T-helper 22 cell (primary cell): ENCODE measurements at places on chromosomes 12 and 14.

- no peak for DNase-seq
These were observed 113.6 kb upstream of the RAP1B start for GRCh38 chr12:68497107-68497506.

GRCh38 chr12:116975779-116976393 lies 65.1 kb downstream of the FBXW8 start:
- no peak for DNase-seq

GRCh38 chr12:7884689-7885088 lies 12.0 kb upstream of the SLC2A14 start:
- no peak for DNase-seq

DNA sequence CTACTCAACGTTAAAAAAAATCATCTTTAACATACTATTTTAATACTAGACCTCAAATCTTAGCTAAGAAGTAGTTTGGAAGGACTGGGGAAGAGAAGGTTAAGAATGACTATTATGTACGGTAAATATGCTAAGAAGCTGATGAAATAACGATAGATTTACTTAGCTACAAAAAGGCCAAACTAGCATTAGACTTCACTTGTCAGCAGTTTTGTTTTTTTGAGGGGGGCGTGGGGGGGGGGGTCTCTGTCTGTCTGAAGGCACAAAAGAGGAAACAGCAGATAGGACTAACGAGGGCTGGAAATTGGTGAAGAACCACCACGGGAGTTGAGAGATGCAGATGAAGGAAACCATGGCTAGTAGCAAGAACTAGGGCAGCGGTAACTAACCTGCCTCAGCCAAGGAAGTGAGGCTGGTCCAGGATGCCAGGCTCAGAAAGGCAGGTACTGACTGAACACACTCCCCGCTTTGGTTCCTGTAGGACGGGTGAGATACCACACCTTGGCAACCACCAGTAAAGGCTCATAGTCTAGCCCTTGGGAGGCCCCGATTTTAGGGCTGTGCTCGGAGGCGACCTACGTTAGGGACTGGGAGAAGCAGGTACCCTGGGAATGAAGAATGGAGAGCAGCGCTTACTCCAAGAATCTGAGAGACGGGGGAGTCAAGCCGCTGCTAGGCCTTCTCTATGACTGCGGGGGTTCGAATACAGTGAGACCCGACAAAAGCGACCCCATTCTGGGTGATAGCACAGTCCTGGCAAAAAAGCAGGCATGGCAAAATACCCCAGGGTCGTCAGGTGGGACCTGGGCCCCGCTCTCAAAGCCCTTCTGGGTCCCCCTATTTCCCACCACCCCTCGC lies 675 bp downstream of the NEDD8 start:
- DNase-seq: no peak

DNA sequence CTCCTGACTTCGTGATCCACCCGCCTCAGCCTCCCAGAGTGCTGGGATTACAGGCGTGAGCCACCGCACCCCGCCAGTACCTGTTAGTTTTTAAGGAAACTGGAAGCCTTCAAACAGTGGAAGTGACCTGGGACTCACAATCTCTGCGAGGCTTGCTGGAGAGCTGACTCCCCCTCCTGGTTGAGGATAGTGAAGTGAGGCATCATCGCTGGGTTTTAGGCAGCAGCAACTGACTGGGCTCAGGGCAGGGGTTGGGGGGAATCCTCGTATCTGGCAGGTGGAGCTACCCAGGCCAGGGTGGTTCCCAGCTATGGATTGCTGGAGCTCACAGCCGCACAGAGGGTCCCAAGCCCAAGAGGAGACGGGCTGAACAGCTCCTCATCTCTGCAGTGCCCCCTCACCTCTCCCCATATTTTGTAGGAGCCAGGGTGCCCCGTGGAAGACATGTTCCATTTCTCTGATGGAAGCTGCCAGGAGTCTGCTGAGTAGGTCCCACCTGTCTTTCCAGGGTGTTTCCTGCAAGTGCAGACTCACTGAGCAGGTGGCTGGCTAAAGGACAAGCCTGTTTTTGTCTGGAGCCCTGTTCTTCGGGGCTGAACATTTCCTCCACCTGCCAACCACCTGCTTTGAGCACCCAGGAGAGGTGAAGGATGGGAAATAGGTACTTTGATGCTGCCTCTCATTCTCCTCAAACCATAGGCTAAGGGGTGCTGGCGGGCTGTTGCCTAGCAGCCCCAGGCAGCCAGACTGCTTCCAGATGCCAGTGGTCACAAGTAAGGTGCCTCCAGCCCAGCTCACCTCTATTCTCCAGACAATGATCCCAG lies 3.1 kb downstream of the AVIL start:
- no peak for DNase-seq

GRCh38 chr14:100603341-100604120 lies 16.3 kb upstream of the BEGAIN start:
- no peak for DNase-seq

- no peak for DNase-seq
These were observed 21.5 kb upstream of the YARS2 start for GRCh38 chr12:32777159-32777558.

DNA sequence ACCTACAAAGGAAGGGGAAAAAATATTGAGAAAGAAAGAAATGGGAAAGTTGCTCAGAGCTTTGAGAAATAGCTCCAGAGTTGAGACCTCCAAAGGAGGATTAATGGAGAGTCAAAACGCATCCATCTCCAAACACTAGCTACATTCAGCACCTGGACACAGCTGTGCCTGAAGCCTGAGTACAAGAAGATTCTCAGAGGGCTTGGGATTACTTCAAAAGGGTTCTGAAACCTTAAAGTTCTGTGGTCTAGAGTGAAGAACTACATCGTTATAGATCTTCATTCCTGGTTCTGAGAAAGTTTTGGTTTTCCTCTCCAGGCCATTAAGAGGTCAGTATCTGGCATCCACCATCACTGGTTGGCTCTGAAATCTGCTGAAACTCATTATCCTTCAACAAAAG lies 10.5 kb upstream of the TMED10 start:
- no peak for DNase-seq

DNA sequence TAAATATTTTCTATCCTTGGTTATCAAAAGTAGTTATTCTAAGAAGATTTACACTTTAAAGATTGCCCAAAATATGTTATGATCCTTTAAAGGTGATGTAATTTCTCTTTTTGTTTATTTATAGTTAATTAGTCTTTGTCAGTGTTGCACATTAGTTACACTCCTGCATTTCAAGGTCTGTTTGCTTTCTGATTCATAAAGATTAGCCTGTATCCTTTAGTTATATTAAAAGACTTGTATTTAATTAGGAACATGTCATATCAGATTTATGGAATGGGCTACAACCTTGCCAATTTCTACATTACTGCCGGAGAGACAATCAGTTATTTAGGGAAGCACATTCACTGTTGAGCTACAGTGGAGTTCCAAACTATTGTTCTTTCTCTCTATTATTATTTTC lies 3.5 kb downstream of the EPYC start:
- DNase-seq: no peak

GRCh38 chr14:94269156-94269555 lies 23.9 kb downstream of the SERPINA10 start:
- no peak for DNase-seq
